ENCODE measurements at places on chromosomes 5 and 9.

GRCh38 chr5:113266913-113267227, 167.9 kb downstream of the TSSK1B start:
- DNase-seq = no peak

- no peak for DNase-seq
Measured at GRCh38 chr5:177445052-177445916, 1.3 kb upstream of the PRR7 start.

GRCh38 chr5:472076-472655, 29.2 kb downstream of the EXOC3 start:
- peak; percentile 39 for DNase-seq

DNA sequence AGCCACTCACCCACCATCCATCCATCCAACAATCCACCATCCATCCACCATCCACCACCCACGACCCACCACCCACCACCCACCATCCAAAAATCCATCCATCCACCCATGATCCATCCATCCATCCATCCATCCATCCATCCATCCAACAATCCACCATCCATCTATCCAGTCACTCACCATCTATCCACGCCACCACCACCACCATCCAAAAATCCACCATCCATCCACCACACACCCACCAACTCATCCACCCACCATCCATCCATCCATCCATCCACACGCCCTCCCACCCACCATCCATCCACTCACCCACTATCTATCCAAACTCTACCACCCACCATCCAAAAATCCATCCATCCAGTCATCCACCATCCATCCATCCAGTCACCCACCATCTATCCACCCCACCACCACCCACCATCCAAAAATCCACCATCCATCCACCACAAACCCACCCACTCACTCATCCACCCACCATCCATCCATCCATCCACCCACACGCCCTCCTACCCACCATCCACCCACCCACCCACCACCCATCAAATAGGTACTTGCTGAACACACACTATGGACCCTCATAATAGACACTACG, 9.0 kb downstream of the DPH7 start:
- DNase-seq = no peak

DNA sequence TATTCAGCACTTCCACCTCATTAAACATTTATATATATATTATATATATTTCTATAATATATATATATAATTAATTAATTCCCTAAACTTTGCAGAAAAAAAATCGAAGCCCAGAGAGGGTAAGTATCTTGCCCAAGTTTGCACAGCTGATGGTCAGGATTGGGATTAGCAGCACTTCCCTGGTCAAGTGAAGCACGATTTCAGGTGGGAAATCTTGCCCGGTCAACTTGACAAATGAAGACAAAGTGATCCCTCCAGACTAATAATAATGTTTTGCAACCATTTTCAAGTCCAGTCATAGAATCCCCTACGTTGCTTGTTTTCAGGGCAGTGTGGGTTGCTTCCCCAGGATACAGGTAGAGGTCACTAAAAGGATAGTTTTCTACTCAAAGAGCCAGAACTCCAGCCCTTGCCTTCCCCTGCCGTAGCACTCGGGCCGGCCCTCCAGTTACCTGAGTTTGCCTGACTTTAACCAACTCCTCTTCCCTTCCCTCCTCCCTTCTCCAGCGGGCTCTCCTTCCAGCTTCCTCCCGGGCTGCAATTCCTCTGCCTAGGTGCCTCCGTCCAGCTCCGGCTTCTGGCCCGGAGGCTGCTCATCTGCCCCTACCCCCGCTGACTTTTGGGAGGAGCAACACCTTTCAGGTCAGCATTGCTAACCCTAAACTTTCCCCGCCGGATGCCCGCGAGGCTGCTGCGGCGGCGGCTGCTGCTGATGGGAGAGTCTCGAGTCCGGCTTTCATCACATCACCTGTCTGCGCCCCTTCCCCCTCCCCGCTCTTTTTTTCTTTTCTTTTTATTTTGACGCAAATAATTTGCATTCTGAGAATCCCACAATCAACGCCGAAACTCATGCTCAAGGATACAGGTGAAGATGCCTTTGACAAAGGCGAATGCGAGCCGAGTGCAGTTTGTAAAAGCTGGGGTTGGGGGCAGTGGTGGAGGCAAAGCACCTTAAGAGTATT, 930 bp downstream of the PRLR start:
- peak; percentile 3 for DNase-seq

GRCh38 chr5:160573318-160573717, 151.7 kb downstream of the PTTG1 start:
- DNase-seq = no peak

DNA sequence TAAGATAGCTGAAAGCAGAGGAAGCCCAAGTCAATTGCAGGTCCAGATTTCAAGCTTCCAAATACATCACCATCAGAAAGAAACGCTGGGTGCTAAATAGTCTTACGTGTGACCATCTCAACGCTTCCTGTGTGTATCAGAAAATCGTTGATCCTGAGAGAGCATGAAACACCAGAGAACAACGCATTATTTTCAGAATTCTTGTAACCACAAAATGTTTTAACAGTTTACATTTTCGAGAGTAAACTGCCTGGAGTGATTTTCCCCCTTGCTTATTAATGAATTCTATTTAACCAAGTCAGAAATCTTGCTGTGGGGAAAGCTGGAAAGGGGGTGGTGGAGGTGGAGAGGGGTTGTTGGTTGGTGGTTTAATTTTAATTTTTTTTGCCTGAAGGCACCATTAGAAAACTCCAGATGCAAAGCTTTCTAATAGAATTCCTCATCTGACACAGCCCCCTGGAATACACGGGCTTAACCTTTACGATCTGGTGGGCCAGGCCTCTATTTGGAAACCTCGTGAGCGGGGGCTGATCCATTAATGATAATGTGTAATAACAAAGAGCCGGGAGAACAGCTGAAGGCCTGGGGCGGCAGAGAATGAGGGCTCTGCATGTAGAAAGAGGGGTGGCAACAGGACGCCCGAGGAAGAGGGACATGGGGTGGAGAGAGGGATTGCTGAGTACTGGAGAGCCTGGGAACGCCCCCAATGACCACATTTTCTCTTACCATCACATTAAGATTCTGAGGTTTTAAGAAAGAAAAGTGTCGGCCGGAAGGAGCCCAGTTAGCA, 124.5 kb upstream of the NFIB start:
- DNase-seq = no peak

DNA sequence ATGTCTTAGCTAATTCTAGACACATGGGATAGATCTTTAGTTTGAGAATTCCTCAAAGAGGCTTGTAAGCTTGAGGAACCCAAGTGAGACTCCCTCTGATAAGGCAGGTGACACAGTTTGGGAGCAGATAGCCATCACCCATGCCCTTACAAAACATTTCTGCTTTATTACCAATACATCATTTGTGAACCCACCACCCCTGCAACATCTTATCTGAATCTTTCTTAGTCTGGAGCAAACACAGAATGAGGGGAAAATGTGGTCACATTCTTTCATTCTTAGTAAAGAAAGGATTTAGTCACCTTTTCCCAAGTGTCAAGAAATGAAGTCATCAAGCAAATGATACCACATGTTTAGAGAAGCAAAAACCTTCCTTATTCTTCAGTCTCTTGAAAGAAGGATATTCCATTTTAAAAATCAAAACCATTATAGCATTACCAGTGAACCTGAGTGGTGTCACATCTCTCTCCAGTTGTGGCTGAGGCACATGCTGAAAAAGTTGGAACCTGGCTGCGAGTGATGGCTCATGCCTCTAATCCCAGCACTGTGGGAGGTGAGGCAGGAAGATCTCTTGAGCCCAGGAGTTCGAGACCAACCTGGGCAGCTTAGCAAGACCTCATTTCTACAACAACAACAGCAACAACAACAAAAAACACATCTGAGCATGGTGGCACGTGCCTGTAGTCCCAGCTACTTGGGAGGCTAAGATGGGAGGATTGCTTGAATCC, 65.9 kb downstream of the PRKACG start:
- no peak for DNase-seq

DNA sequence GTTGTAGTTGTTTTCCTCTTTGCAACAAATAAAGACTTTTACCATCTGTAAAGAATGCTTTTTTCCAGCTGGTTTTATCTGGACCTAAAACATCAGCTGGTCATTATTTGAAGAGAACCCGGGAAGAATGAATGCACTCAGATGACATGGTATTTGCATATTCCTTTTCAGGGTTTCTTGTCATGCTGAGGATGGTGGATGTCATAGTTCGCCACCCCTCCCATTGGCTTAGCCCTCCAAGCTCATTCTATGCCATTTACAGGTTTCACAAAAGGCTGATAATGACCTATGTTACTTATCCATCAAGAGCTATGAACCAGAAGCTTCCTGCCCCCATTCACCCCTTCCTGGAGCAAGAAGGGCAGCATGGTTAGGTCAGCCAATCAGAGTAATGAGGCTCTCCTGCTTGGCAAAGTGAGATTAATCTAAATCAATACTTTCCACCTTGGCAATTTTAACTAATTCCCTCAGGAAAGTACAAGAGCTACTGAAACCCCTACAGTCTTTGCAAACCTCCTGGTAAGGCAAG, 440.5 kb upstream of the TLE4 start:
- DNase-seq = no peak

DNA sequence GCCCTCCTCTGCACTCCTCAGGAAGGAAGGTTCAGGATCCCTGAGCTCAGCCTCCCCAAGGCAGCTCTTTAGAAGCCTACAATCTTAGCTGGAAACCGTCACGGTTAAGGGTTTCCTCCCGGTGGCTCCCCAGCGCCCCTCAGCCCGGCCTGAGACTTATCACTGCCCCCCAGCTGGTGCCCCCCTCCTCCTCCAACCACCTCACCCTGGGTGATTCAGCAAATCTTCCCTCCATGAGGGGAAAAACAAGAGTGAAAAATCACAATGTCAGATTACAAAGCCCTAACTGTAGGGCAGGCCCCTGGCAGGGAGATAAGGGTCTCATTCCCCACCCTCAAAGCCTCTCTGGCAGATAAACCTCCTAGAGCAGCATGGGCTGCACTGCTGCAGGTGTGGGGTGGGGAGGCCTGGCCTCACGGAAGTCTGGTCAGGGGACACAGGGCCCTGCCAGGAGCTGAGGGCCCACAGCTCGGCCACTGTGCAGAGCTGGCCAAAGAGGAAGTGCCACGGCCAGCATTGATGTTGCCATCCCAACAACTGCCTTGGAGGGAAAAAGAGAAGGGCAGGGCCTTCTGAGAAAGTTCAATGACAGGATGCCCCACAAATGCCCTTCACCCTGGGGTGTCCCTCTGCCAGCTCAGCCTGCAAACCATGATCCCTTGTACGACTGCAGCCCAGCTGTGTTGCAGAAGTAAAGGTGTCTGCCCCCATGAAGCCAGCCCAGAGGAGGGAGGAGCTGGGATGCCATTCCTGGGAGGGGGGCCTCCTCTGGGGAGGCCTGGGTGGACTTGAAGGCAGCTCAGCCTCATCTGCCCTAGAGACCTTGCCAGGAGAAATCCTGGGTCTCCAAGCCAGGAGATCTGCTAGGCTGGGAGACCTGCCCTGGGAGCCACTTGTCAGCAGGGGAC, 25.9 kb downstream of the GFI1B start:
- peak; percentile 99 for DNase-seq

GRCh38 chr9:132572921-132573320, 9.5 kb upstream of the BARHL1 start:
- no peak for DNase-seq

- no peak for DNase-seq
Measured at GRCh38 chr5:142532781-142533176, 153.1 kb downstream of the FGF1 start.

DNA sequence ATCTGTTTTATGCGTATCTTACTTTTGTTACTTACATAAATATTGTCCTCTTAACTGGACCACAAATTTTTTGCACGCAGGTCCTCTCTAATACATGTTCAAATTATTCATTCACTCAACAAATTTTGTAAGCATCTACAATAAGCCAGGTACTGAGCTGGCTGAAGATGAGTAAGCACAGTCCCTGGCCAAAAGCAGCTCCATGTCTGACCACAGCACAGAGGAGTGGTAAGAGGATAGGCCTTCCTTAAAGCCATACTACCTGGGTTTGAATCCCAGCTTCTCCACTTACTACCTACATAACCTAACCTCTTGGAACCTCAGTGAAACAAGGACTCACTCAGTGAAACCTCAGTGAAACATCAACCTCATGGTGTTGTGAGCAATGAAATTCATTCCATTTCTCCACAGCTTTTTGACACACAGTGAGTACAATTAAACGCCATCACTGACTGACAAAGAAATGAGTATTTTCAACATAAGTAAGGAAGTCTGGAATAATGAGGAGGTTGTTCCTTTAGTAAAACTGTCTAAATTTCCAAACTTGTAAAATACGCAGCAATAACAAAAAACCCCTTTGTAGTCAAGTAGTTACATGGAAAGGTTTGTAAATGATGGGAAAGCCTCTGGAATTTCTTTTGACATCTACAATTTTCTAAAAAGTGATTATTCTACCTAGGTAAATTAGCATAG, 15.0 kb downstream of the PTAR1 start:
- DNase-seq = no peak

- no peak for DNase-seq
Measured at GRCh38 chr5:76224898-76225297, 141.7 kb downstream of the SV2C start.

GRCh38 chr5:154264549-154265196, 74.1 kb downstream of the GALNT10 start:
- no peak for DNase-seq

- DNase-seq = no peak
Measured at GRCh38 chr5:78293851-78294247, 649 bp downstream of the AP3B1 start.

DNA sequence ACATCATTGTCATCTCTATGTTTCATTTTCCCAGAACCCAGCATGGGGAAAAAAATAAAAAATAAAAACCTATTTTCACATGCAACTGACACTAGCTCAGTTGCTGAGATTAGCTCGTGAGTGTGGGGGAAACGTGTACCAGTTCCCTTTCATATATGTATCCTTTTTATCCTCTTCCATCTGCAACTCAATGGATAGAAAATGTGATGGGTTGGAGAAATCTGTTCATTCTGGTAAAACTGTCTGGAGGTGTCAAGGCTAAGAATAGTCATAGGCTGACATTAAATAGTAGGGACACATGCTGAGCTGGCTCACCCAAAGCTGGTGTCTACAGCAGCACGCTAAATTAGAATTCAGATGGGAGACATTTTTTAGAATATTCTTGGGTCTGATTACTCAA, 519.3 kb downstream of the ELAVL2 start:
- no peak for DNase-seq

DNA sequence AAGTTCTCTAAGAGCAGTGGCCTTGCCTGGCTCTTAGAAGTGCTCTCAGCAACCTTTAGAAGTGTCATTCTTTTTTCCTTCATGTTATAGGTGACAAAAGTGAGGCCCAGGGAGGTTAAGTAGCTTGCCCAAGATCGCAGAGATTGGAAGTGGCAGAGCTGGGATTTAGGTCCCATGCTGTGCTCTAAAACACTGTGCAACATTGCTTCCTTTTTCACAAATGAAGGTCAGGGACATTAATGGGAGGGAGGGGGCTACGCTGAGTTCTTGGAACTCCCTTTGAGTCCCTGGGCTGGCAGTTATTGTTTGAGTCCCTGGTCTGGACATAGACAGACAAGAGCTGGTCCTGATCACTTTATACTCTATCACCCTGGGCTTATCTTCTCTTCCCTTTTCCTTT, 45.3 kb downstream of the PAM start:
- no peak for DNase-seq

- no peak for DNase-seq
Measured at GRCh38 chr5:147621016-147621415, 111.1 kb upstream of the DPYSL3 start.
